ENCODE measurements at places on chromosomes 2 and 18.
A peak's percentile ranks its signal among the peaks of the same experiment; 100 is the strongest.

- DNase-seq = no peak
Measured at GRCh38 chr2:42063431-42064171, 15.8 kb downstream of the PKDCC start.

DNA sequence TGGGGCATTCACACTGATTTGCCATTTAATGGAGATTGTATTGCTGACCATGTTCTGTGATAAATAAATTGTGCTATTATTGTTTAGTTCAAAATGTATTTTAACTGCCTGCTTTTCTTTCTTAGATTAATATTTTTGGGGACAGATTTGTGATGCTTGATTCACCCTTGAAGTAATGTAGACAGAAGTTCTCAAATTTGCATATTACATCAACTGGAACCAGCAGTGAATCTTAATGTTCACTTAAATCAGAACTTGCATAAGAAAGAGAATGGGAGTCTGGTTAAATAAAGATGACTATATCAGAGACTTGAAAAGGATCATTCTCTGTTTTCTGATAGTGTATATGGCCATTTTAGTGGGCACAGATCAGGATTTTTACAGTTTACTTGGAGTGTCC, 1.8 kb downstream of the DNAJC10 start:
- DNase-seq = no peak

- no peak for DNase-seq
Measured at GRCh38 chr2:226683196-226683595, 116.4 kb downstream of the IRS1 start.

GRCh38 chr2:218282173-218282991, 9.9 kb downstream of the TMBIM1 start:
- DNase-seq = no peak

DNA sequence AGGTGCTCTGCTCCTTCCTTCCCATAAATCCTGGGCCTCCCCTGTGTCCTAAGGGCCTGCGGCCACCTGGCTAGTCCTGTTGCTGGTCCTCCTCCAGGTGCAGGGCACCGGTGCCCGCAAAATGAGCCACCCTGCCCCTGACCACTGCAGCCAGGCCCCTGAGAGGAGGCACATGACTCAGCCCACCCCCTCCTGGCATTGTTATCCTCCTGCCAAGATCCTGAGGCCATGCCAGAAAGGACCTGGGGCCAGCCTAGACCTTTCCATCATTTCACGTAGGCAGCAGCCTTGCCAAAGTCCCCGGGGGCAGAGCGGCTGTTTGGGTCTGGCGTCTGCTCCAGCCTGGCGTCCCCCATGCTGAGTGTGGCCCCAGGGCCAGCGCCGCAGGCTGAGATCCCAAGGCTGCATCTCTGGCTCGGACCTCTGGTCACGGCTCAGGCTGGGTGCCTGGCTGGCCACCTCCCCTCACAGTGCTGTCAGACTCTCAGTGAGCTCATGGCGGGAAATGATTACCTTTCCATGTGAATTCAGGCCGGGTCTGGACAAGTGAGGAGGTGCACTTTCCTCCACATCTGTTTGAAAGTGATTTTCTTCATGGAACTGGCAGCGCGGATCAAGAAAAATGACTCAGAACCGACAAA, 81.0 kb downstream of the NDUFA10 start:
- no peak for DNase-seq

- no peak for DNase-seq
Measured at GRCh38 chr2:112831946-112832840, 4.4 kb downstream of the IL1B start.

DNA sequence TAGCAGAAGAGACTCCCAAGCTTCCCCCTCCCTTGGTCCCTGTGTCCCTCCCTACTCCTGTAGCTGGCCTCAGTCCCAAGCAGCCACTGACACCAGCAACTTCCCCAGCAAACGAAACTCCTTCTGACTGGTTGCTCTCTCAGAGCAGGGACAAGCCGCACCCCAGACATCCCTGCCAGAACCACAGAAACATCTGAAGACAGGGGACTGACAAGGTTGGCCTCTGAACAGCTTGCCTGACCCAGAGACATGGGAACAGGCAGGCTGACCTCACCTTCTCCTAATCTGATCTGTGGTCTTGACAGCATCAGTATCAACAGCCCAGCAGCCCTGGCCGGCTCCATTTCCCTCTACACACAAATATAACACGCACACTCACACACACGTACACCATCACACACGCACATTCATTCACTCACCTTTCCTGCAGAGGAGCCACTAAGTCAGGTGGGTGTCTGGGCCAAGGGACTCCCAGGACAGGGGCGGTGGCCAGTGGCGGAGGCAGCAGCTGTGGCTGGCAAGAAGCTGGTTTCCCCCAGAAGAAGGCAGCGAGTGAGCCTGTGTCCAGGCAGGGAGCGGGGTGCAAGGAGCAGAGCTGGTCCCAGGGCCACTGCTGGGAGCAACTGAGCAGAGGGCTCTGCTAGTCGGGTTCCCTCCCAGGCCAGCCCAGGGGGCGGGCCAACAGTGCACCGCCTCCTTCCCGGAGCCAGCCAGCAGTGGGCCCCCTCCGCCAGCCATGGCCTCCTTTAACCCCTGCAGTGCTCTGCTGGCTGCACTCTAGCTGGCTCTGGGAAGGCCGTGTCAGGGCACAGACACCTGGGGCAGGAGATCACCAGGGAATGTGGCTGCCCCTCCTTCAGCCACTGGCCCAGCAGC, 59.1 kb downstream of the TNS1 start:
- no peak for DNase-seq

DNA sequence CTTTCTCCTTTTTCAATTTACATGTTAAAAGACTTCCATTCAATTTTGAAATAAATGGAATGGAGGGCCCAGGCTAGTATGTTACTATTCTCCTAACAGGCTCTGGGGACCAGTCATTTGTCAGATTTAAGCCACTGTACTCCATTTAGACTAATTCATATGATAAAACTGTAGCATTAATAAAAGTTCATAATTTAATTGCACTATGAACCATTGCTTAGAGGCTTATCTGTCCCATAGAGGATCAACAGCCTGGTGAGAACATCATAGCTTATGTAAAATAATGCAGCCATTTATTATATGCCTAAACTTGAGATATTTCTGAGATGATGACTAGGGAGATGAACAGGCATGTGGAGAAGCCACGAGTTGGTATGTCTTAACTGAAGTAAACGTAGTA, 156.0 kb downstream of the RIT2 start:
- DNase-seq = no peak

DNA sequence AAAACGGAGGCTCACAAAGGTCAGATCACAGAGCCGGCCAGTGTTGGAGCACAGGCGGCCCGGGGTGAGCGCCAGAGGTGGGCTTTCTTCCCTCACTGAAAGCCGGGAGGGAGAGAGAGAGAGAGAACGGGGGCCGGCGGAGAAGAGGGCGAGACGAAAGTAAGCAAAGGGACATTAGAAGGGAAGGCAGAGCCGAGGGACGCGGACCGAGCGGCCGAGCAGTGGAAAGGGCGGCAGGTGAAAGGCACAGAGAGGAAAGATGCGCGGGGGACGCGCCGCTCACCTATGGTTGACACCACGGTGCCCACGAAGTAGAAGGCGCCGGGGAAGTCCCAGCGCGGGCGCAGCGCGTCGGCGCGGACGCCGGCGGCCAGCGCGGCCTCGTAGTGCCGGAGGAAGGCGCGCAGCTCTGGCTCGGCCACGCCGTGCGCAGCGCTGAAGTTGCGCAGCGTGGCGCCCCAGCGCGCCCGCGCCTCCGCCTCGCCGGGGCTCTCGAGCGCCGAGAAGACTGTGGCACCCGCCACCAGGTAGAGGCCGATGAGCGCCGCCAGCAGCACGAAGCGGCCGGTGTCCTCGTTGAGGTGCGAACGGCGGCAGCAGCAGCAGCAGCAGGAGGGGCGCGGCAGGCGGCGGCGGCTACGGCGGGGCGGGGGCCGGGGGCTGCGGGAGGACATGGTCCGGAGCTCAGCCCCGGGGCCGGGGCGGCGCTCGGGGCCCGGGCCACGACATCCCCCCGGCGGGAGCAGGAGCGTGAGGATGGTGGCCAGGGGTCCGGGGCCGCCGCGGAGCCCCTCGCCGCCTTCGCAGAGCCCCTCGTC, 166.9 kb downstream of the MSH2 start:
- no peak for DNase-seq

- DNase-seq = peak; percentile 7
Measured at GRCh38 chr18:7946734-7947377, 379.7 kb downstream of the PTPRM start.

DNA sequence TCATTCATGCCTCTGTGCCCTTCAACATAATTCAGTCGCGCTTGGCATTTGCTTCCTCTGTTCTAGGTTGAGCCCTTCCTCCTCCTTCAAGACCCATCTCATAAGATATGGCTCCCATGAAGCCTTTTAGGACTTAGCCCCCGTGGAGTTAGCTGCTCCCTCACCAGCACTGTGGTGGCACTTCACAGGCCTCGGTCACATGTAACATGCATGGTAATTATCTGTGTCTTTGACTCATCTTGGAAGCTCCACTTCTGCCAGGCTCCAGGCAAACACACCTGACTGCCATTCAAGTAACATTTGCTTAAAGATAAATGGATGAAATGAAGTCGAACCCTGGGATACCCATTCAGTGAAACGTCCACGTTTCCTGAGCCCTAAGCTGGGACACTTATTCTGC, 484.7 kb downstream of the EIPR1 start:
- no peak for DNase-seq

DNA sequence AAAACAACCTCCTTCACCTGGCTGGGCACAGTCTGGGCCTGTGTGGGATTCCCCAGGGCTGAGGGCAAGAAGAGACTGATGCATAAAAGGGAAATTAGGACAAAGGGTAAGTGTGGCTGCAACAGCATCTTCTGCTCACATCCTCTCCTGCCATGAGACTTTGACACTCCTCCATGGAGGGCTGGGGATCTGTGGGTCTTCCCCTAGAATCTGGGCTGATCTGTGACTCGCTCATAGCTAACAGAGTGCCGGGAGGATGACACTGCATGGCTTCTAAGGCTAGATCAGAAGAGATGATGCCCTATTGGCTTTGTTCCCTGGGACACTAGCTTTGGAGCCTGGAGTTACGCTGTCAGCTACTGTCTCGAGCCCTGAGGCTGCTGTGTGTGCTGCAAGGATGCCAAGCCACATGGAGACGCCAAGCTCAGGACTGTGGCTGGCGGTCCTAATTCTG, 24.3 kb downstream of the MOCOS start:
- DNase-seq = no peak

DNA sequence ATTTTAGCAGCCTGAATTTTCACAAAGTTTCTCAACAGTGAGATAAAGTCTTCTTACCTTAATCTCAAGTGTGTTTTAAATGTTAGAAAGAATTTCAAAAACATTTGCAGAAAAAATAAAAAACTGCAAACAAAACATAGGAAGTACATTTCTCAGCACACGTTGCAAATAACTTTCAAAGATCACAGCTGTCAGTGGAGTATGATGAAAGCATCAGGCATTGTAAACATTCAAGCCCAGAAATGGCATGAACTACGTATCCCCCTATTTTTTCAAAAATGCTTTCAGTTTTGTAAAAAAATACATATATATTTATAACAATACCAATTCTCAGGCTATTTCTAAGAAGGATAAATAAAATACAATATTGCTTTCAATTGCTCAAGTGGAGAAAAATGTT, 320.6 kb upstream of the TFPI start:
- no peak for DNase-seq

DNA sequence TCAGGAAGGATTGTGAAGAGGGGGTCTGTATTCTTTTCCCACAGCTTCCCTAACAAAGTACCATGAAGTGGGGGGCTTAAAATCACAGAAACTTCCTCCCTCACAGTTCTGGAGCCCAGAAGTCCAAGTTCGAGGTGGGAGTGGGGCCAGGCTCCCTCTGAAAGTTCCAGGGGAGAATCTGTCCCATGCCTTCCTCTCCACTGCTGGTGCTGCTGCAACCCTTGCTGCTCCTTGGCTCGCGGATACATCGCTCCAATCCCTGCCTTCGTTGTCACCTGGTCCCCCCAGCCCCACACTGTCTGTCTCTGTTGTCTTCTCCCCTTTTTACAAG, 134.1 kb downstream of the DDX1 start:
- DNase-seq = no peak

DNA sequence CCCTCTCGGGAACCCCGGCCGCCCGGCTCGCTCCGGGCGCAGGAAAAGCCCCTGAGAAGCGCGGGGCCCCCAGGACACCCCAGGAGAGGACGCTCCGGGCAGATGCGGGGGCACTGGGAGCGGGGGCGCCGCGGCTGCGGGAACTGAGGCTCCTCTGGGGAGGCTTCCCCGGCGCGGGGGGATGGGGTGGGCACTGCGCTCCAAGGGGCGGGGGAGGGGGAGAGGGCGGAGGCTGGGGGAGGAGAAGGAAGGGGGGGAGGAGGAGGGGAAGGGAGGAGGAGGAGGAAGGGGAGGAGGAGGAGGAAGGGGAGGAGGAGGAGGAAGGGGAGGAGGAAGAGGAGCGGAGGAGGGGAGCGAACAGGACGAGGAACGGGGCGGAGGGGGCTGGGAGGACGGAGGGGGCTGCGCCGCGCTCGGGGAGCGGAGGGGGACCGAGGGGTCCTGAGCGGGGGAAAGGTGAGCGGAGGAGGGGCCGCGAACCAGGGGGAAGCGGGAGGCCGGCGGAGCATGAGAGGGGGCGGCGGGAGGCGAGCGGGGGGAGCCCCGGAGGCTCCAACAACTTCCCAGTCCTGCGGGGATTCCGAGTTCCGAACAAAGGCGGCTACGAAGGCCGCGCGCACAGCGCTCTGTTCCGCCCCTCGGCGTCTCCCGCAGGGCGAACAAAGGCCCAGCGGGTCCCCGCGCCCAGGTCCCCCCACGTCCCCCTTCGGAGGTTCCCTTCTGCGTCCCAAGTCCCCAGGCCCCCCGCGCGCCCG, 742 bp downstream of the PXDN start:
- no peak for DNase-seq

DNA sequence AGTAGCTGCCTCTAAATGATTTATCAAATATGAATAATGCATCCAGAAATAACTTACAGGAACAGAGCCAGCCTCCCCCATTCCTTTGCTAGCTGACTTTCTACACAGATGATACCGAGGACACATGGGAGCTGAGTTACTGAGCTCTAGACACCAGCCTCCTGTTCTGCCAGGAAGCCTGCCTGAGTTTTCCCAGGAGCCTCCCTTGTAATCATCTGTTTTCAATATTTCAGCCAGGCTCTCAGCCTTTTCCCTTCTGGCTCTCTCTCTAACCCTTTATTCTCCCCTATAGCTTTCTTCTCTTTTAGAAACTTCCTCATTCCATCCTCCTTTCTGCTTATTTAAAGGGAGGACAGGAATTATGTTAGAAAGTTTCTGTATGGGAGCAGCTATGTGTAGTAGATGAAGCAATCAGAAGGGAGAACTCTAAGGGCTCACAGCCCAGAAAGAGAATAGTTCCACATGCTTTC, 911.6 kb downstream of the TDRD15 start:
- no peak for DNase-seq

GRCh38 chr2:162342841-162343240, 1.1 kb upstream of the GCA start:
- no peak for DNase-seq

- DNase-seq = no peak
Measured at GRCh38 chr2:64524604-64525316, 632 bp downstream of the AFTPH start.

DNA sequence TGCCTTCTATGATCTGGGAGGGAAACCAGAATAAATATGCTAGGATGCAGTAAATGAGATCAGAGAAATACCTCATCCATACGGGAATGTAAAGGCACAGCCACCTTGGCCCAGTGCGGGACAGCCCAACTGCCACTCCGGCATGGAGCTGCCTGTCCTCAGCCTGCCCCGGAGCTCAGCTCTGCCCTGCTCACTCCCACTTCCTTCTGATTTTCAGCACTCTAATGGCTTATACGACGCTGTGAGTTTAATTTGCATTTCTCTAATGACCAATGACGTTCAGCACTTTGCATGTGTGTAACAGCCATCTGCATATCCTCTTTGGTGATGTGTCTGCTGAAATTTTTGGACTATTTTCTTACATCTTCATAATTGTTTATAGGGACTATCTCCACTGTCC, 172.5 kb upstream of the RAB6C start:
- no peak for DNase-seq

All from NCI-H2081 treated with DMSO at 0.1 percent for 48 hours (cell line).